ENCODE measurements at places on chromosomes 13 and 19. TPM values are rescaled to one million over a fixed set of nuclear protein-coding genes. Genes with fewer than 3 reads are reported as not detected.

Gene UBL3
- total RNA-seq: 49.9 TPM

Gene HOOK2
- total RNA-seq: 19.6 TPM

Gene ELSPBP1
- not detected for total RNA-seq

Gene C13orf42
- total RNA-seq: not detected

Gene SHC2
- total RNA-seq: 5.1 TPM

Gene ZNF90
- 3.6 TPM for total RNA-seq

Gene SIGLEC14
- total RNA-seq: not detected

Gene KIR2DL3
- total RNA-seq: not detected

Gene C19orf38
- not detected for total RNA-seq

Gene KANK3
- total RNA-seq: 1.0 TPM

Gene IL11
- 38.4 TPM for total RNA-seq

Gene TNFSF9
- total RNA-seq: 30.9 TPM

Gene PRDX2
- total RNA-seq: 215 TPM

Gene PEG3
- 1.0 TPM for total RNA-seq

Gene ZNF681
- 2.8 TPM for total RNA-seq

Gene CD70
- 112 TPM for total RNA-seq

Gene JSRP1
- not detected for total RNA-seq

Gene ZNF888
- 24.7 TPM for total RNA-seq

Gene KLK1
- total RNA-seq: not detected

Gene CASP14
- not detected for total RNA-seq

Gene RGL3
- 1.9 TPM for total RNA-seq

Measured in renal cortical epithelial cell (primary cell).